Hematopoietic multipotent progenitor cell treated with erythropoietin and hydrocortisone succinate and interleukin-3 and kit ligand, for 17 days (in vitro differentiated cells): ENCODE measurements at places on chromosomes 3 and 15.

- no peak for DNase-seq
These were observed 230.4 kb downstream of the ABHD5 start for GRCh38 chr3:43921056-43921648.

DNA sequence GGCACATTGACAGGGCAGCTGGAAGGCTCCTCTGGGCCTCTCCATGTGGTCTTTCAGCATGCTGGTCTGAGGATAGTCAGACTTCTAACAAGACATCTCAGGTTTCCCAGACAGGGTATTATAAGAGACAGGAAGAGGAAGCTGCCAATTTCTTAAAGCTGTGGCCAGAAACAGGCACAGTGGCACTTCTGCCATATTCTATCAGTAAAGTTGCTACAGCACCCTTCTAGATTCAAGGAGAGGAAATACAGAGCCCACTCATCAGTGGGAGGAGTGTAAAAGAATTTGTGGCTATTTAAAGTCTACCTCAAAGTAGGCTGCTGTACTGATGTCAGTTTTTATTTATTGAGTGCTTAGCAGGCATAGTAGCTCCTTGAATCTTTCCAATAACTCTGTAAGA is 55.5 kb downstream of the BTD start:
- DNase-seq = no peak

GRCh38 chr3:132637590-132637989 is 22.0 kb downstream of the ACAD11 start:
- no peak for DNase-seq

DNA sequence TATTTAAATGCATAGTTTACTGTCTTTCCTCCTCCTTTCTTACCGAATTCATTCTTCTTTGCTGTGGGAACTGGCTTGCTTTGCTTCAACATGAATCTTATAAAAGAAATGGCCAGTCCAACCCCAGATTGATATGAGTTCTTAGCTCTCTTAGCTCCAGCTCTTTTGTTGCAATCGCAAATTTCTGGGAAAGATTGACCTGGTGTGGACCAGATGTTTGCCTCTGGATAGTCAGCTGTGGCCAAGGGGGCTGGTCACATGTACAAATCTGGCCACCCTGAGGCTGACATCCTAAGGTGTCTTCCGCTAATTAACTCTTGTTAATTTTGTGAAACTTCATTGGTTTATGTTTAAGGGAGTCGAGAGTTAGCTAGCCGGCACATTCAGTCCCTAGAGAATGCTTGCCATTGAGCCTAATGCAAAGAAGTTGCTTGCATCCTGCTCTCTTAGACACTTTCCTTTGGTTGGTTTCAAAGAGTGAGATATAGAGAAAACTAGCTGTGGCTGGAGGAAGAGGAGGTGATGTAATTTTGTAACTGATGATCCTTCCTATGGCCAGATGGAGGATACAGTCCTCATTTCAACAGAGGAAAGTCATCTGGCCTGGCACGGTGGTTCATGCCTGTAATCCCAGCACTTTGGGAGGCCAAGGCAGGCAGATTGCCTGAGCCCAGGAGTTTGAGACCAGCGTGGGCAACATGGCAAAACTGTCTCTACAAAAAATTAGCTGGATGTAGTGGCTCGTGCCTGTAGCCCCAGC is 162.4 kb downstream of the ADAMTSL3 start:
- no peak for DNase-seq

- DNase-seq = no peak
These were observed 30.3 kb downstream of the LINS1 start for GRCh38 chr15:100571592-100572167.

- no peak for DNase-seq
These were observed 107.4 kb downstream of the APBA2 start for GRCh38 chr15:28993051-28993719.

- DNase-seq = no peak
These were observed 97.4 kb upstream of the RBMS3 start for GRCh38 chr3:29183346-29184087.

DNA sequence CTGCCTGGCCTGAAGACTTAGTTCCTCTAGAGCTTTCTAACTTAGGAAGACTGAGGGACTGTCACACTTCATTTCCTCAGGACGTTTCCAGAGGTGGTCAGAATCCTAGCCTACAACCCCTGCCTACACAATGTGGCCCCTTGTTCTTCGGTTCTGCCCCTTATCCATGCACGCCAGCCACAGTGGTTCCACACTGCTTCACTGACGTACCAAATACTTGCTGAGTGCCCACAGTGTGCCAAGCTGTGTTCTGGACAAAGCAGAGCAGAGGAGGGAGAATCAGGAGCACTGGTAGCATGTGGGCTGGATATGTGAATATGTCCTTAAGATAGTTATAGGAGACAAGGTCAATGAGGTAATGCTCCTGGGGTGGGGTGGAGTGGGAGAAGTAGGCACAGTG is 70.5 kb upstream of the SAMMSON start:
- no peak for DNase-seq

- no peak for DNase-seq
These were observed 74.4 kb upstream of the GSK3B start for GRCh38 chr3:120168611-120169010.

- DNase-seq = no peak
These were observed 45.0 kb downstream of the ESYT3 start for GRCh38 chr3:138479438-138479863.

- no peak for DNase-seq
These were observed 199.8 kb upstream of the RGMA start for GRCh38 chr15:93288728-93289294.

- DNase-seq = no peak
These were observed 252.7 kb downstream of the SLC9A9 start for GRCh38 chr3:143595456-143596077.
